Hypothalamus (tissue), 51 donors: ENCODE measurements at places on chromosomes 2 and 18.
A peak's percentile ranks its signal among the peaks of the same experiment; 100 is the strongest.

DNA sequence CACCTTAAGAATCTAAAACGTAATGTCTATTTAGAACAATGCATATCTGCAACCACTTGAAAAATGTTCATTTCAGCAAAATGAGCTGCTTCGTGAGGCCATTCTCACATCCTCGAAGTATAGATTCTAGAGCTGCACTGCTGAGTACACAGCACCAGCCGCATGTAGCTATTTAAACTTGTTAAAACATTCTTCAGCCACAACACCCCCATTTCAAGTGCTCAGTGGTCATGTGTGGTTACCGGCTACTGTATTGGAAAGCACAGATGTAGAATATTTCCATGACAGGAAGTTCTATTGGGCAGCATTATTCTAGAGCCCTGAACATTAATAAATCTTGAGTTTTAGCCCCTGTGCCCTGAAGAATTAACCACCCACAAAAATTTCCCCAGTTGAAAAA is 35.0 kb downstream of the SUMO1 start:
- no peak for DNase-seq

- DNase-seq = no peak
Measured at GRCh38 chr18:50944245-50944932, 23.5 kb upstream of the ELAC1 start.

- no peak for DNase-seq
Measured at GRCh38 chr2:48471048-48471474, 58.9 kb upstream of the STON1 start.

DNA sequence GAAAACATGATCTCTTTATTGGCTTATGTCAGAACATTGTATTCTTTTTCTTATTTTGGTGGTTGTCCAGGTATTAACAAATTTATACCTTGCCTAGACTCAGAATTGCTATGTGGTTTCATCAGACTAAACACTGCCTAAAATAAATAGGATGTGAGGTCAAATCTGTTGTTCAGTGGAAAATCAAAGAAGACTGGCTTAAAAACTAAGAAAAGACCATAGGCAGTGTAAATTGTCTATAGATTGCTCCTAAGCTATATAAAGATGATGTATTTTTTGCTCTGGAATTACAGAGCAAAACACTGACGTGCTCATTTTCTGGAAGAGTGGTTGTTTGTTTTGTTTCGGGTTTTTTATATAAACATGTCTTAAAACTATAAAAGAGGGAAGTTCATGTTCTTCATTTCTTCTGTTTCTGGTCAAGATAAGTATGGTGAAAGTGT is 266.0 kb downstream of the ALPK2 start:
- no peak for DNase-seq

GRCh38 chr2:163658556-163658955 is 77.3 kb downstream of the FIGN start:
- no peak for DNase-seq

DNA sequence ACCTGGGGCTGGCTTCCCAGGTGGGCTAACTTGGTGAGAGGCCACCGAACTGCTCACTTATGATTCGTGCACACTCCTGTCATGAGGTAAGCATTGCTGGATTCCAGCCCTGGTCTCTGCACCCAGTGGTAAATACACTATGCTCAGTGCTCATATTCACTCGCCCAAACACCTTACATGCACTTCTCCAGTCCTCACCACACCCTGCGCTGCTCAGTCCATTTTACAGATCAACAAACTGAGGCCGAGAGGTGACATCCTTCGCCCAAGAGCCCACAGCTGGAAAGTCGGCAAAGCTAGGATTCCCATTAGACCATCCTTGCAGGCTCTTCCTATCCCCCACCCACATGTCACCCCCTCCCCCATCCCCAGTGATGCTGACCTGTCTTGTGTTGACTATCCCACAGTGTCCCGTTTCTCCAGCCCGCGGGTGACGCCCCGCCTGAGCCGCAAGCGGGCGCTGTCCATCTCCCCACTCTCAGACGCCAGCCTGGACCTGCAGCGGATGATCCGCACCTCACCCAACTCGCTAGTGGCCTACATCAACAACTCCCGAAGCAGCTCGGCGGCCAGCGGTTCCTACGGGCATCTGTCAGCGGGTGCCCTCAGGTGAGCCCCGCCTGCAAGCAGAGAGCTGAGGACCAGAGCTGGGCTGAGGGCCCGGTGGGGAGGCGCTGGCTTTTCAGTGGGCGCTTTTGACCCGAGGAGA is 232.8 kb downstream of the GLI2 start:
- no peak for DNase-seq

DNA sequence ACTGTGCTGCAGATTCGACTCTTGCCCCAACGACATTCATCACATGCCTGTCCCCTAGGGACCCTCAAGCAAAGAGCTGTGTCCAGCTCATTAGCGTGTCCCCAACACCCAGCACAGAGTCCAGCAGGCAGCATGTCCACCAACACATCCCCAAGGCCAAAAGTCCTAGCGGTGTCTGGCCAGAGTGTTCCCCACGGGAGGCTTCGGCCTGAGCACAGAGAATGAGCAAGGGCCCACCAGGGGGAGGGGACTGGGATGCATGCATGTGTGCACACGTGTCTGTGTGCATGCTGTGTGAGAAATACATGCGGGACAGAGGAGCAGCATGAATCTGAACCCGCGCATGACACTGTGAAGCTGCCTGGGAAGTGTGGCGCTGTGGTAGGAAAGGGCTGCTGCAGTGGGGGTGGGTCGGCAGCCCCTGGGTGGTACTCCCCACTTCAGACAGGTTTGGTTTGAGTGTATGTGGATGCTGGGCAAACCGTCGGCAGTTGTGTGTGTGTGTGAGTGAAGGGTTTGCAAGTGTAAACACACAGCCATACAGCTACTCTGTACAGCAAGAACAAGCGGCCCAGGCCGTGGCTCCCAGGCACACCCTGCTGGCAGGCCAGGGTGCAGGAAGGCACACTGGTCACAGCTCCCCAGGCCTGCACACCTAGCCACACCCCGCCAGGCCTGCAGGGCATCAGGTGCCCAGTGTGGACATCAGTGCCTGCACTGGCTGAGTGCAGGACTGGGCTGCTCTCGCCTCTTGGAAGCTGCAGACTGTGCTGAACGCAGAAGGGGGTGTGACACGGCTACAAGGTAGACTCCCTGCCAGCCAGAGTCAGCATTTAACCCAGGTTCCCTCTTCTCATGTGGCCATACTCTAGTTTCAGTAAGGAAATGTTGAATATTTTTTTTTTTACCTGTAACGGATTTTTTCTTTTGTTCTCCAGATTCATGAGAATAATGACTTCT is 19.5 kb upstream of the HES6 start:
- no peak for DNase-seq

DNA sequence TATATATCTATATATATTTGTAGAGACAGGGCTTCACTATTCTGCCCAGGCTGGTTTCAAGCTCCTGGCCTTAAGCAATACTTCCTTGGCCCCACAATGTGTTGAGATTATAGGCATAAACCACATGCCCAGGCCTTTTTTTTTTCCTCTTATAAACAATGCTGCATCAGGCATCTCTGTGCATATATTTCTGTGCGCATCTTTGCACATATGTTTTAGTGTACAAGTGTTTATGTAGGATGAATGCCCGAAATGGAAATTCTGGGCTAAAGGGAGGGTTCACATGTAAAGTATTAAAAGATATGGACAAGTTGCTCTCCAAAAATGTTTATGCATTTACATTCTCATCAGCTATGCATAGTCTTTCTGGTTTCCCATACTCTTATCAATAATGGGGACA is 183.2 kb upstream of the SPRED2 start:
- DNase-seq = no peak

- DNase-seq = no peak
Measured at GRCh38 chr2:146762786-146763185, 1082.0 kb upstream of the ACVR2A start.

DNA sequence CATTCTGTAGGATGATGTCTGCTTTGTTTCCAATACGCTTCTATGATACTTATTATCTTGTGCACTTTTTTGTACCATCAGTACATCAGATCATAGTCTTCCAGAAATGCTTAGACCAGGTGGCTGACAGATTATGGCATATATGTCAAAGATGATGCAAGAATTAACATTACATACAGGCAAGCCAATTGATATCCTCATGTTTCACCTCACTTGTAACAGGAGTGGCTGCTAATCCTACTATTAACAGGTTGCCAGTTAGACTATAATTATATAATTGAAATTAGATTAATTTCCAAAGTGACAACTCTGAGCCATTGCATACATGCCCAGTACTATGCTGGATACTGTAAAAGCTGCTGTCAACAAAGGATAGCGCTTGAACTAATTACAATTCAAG is 77.2 kb downstream of the TLK1 start:
- DNase-seq = no peak

DNA sequence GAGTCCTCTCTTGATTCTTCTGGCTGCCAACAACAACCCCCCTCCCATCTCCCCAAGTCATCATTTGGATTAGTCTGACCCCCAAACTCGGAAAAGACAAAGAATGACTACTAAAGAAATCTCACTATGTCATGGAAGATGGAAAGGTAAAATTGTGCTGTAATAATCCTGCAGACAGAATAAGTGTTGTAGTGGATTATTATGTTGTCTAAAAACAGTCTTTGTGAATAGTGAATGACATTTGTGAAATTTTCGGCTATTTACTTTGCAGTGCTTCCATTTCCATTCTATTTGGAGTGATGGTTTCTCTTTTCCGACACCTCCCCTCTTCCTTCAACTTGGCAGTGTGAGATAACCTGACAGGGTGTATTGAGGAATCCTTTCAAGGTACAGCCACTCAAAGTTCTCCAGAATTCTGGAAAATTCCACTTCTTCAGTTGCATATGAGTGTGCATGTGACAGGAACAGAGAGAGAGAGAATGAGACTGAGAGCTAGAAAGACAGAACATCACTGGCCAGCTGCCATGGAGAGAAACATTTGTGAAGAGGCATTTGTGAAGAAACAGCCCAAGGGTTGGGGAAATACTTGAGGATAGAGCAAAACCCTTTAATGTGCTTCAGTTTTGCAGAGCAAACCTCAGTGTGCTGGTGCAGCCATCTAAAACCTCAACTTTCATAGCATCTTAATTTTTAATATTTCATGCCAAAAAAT is 141.9 kb upstream of the DLX2 start:
- no peak for DNase-seq

- no peak for DNase-seq
Measured at GRCh38 chr2:30255466-30256408, 24.4 kb downstream of the LBH start.

DNA sequence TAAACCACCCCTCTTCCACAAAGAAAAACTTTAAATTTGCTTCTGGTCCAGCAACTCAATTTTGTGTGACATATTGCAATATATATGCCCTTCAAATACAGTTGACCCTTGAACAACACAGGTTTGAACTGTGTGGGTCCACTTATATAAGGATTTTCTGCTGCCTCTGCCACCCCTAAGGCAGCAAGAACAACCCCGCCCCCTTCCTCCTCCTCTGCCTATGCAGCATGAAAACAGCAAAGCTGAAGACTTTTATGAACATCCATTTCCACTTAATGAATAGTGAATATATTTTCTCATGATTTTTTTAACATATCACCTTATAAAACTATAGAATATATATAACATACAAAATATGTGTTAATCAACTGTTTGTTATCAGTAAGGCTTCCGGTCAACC is 58.3 kb downstream of the EML4 start:
- no peak for DNase-seq

DNA sequence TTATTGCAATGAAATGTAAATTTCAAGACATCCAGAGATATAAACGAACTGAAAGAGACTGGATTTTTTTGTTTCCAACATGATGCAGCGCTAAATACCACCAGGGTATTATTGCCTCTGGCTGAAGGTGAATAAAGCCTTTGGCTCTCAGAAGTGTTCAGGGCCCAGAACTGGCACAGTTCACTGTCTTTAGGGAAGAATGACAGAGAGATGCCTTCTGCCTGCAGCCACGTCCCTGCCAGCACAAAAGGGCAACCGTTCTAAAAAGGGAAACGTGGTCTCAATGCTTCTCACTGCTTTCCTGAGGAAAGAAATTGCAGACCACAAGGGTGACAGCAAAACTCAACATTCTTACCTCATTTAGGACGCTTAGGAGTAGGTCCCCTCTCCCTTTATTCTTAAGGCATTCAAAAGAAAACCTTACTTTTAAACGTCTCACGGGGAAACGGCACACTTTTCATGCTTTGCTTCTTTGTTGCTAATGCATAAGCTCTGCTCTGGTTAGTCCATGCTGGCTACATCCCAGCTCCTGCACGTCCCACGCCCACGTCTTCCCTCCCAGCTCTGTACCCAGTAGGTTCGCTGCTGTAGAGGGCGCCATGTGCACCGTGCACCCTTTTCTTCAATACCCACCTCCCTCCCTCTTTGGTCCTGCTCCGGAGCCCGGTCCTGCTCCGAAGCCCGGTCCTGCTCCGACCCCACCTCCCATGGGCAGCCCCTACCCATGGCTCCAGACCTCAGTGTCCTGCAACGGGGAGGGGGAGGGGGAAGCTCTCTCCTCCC is 171.0 kb downstream of the HRH4 start:
- DNase-seq = no peak

DNA sequence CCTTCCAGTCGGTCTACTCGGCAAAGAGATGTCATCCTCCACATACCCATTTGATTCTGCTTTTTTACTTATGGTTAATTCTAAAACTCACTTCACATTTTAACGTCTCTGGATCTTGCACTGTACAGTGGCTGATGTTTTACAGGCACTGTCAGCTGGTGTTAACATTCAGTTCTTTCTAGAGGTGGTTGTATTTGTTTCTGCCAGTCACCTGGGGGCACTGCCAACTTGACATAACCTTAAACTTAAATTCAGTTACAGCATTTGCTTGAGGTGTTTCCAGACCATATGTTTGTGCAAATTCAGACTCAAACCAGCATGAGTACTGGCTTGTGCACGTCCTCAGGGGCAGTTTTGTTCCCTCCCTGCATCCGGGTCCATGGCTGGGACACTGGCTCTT is 5.3 kb upstream of the TMEM185B start:
- DNase-seq = no peak

- DNase-seq = no peak
Measured at GRCh38 chr18:31243740-31244512, 74.0 kb upstream of the DSG1 start.

- no peak for DNase-seq
Measured at GRCh38 chr2:151619337-151619989, 114.8 kb downstream of the NEB start.

GRCh38 chr2:31429759-31430438 is 15.4 kb upstream of the XDH start:
- no peak for DNase-seq

- DNase-seq = no peak
Measured at GRCh38 chr2:176565641-176566323, 296.5 kb downstream of the MTX2 start.

DNA sequence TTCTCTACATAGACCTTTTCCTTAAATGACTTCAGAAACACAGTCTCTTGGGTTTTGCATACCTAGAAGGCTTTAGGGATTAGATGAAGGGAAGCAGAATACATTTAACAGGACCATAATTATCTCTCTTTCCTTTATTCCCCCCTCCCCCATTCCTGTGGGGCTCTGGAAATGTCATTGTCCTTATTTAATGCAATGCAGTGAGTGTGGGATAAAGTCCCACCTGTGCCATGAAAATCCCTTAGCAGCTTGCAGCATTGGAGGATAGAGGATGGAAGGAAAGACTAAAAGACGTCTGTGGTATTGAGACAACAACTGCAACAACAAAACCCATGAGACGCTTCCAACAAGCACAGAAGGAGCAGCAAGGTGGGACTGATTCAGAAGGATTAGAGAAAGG is 117.8 kb upstream of the DCC start:
- no peak for DNase-seq

GRCh38 chr2:75064691-75065396 is 106.4 kb downstream of the POLE4 start:
- DNase-seq = peak; percentile 25
